ENCODE measurements at places on chromosomes 7 and 10.

- no peak for DNase-seq
Measured at GRCh38 chr7:112453505-112454171, 3.4 kb downstream of the IFRD1 start.

- no peak for DNase-seq
Measured at GRCh38 chr10:90818736-90819135, 39.1 kb downstream of the HTR7 start.

- no peak for DNase-seq
Measured at GRCh38 chr10:90589825-90590224, 268.0 kb downstream of the HTR7 start.

DNA sequence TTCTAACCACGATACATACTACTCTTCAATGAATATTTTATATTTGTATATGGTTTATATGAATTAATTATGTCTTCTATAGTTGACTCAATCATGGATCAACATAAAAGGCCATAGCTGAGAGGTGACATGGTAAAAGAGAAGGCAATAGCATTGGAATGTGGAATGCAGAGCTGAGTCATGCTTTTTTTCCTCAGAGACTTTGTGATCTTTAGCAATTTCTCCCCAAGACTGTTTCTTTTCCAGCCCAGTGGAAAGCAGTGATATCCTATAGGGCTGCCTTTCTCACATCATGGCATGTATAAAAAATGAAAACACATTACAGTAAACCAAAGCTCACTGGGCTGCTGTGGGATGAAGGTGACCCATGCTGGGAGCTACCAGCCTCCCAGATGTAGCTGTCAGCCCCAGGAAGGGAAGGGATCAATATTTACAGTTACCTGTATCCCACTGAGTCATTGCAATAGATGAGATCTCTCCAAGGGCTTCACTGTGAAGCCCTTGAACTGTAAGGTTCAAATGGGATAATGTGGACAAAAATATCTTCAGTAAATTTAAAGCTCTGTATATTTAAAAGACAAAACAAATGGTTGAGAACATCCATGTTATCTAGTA is 30.2 kb downstream of the SLC39A12 start:
- no peak for DNase-seq

- DNase-seq: no peak
Measured at GRCh38 chr7:2420216-2420933, 17.0 kb downstream of the CHST12 start.
